ENCODE measurements at places on chromosomes 1 and 21. TPM values are rescaled to one million over a fixed set of nuclear protein-coding genes. Genes with fewer than 3 reads are reported as not detected.
A peak's percentile ranks its signal among the peaks of the same experiment; 100 is the strongest.

SMIM1 gene
- 148 TPM for total RNA-seq

IGSF3 gene
- 23.2 TPM for total RNA-seq

ADGRL4 gene
- total RNA-seq = 15.2 TPM

KLHL17 gene
- 24.5 TPM for total RNA-seq

FLVCR1 gene
- total RNA-seq = 13.4 TPM

ARHGEF16 gene
- total RNA-seq = 25.2 TPM

VWA5B1 gene
- 0.51 TPM for total RNA-seq

SEMA6C gene
- total RNA-seq = 4.1 TPM

DNA sequence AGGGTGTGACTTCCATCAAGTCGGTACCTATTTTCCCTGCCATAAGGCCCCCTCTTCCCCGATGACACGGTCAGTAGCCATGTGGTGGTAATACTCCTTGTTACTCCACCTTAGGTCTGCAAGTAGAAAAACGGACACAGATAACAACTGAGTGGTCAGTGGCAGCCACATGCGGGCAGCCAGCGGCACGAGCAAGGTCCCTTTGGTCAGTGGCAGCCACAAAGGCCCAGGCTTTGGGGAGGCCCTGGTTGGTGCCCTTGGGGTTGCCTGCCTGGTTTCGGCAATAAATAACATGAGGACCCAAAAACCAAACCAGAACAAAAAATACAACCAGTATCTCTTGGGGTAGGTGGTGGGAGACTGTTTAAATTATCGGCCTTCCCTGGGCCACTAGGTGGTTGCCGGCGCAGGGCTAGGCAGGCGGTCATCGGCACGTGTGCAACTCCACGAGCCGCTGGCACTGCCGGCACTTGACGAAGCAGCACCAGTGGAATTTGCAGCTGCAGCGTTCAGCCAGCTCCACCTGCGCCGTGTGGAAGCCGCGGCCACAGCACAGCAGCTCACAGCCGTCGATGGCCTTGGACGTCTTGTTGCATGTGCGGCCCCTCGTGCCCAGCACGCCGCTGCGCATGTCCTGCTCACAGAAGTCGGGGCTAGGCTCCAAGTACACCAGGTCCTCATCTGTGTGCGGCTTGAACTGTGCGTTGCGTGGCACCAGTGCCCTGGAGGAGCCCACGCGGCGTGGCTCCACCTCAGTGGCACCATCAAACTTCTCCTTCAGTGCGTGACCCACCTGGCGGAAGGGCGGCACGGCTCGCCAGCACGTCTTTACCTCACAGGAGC lies 23.1 kb downstream of the WNT4 start:
- no peak for DNase-seq
- H3K27me3 ChIP-seq = no peaks in the 10 kb centered on the region
- no peak overlapping the region for H3K4me3 ChIP-seq

GRCh38 chr1:55021942-55022546 lies 17.3 kb upstream of the PCSK9 start:
- H3K27me3 ChIP-seq = no peaks in the 10 kb centered on the region
- no peaks in the 10 kb centered on the region for H3K36me3 ChIP-seq
- H3K27ac ChIP-seq = no peak overlapping the region
- no peaks in the 10 kb centered on the region for H3K4me1 ChIP-seq
- no peak overlapping the region for H3K4me3 ChIP-seq

DNA sequence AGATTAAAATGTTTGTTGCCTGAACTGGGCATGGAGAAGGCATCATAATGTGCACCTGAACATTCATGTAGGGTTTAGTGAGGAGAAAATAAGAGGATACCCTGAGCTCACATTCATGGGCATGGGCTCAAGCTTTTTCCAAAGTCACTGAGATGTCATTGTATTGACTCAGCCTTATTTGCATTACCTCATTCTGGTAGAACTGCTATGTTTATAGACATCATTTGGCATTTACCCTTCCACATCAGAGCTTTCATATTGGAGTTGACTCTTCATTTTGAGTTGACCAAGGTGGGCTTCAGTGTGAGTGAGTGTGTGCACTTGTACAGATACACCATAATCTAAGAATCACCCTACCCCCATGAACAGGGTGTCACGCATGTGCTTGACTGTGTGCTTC lies 143.2 kb downstream of the PBX1 start:
- DNase-seq = no peak
- H3K4me1 ChIP-seq = no peaks in the 10 kb centered on the region
- no peaks in the 10 kb centered on the region for H3K27me3 ChIP-seq
- no peaks in the 10 kb centered on the region for H3K36me3 ChIP-seq
- no peak overlapping the region for H3K4me3 ChIP-seq

GRCh38 chr1:59928996-59929395 lies 2.4 kb upstream of the CYP2J2 start:
- no peak overlapping the region for H3K27ac ChIP-seq
- H3K36me3 ChIP-seq = no peaks in the 10 kb centered on the region
- no peaks in the 10 kb centered on the region for H3K27me3 ChIP-seq
- H3K4me1 ChIP-seq = no peaks in the 10 kb centered on the region
- no peak for DNase-seq
- no peak overlapping the region for H3K4me3 ChIP-seq

- H3K27ac ChIP-seq = no peak overlapping the region
- no peaks in the 10 kb centered on the region for H3K36me3 ChIP-seq
- H3K4me1 ChIP-seq = no peaks in the 10 kb centered on the region
- no peaks in the 10 kb centered on the region for H3K27me3 ChIP-seq
- H3K4me3 ChIP-seq = no peak overlapping the region
Measured at GRCh38 chr1:145884675-145885074, 991 bp downstream of the ANKRD35 start.

GRCh38 chr1:20682571-20683236 lies 21.5 kb upstream of the DDOST start:
- DNase-seq = no peak
- H3K4me3 ChIP-seq = no peak overlapping the region
- H3K4me1 ChIP-seq = no peaks in the 10 kb centered on the region
- H3K27me3 ChIP-seq = no peaks in the 10 kb centered on the region

- no peak for DNase-seq
- H3K4me3 ChIP-seq = no peak overlapping the region
Measured at GRCh38 chr1:79959635-79960034, 953.1 kb upstream of the ADGRL4 start.

DNA sequence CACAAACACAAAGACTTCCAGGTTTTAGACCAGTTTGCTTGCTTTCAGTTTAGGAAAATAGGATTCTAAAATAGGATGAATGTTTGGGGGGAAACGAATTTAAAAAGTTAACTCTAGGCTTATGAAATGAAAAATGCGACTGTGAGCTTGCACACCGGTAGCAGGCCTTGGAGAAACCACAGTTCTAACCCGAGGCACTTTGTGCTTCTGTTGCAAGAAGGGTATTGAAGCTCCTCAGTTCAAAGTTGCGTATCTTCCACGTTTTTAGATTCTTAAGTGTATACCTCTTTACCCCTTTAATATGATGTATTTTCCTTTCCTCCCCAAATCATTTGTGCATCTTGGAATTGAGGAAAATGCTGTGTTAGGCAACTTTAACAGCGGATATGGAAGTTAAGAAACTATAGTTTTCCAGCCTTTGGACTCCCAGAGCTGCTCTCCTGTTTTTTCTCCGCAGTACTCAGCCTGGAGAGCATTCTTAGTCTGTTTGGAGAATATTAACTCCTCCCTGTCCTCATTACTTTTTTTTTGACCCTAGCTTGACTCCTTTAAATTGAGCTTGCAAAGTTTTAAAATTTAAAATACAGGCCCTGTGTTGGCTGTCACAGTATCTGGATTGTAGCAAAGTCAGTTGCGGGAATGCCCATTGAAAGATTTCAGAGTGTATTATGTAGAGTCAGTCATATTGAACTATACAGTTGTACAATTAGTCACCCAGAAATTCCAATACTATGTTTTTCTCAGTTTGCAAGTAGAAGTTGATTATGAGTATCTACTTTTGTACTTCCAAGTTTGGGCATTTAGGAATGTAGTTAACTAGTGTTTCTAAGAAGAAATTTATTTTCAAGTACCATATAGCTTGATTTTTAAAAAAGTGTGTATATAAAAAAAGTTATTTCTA lies 2.6 kb downstream of the MRPS6 start:
- H3K4me3 ChIP-seq = no peak overlapping the region
- no peaks in the 10 kb centered on the region for H3K36me3 ChIP-seq
- no peak overlapping the region for H3K27ac ChIP-seq
- DNase-seq = no peak

DNA sequence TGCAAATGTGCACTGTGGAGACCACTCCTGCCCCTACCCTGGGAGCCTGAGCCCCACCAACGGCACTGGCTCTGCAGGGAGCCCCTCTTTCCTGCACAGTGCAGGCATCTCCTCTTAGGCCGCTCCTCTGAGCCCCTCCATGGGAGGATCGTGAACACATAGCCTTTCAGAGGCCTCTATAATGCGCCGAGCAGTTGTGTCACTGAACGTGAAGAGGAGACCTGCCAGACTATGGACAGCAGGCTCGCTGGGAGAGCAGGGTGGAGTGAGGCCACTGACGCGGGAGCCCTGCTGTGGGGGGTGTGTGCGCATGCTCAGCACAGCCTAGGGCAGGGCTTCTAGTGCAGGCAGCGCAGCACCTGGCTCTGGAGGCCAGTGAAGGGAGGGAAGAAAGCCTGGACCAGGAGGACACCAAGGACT lies 151.3 kb upstream of the COL6A1 start:
- no peak overlapping the region for H3K4me3 ChIP-seq
- DNase-seq = no peak
- no peaks in the 10 kb centered on the region for H3K4me1 ChIP-seq

DNA sequence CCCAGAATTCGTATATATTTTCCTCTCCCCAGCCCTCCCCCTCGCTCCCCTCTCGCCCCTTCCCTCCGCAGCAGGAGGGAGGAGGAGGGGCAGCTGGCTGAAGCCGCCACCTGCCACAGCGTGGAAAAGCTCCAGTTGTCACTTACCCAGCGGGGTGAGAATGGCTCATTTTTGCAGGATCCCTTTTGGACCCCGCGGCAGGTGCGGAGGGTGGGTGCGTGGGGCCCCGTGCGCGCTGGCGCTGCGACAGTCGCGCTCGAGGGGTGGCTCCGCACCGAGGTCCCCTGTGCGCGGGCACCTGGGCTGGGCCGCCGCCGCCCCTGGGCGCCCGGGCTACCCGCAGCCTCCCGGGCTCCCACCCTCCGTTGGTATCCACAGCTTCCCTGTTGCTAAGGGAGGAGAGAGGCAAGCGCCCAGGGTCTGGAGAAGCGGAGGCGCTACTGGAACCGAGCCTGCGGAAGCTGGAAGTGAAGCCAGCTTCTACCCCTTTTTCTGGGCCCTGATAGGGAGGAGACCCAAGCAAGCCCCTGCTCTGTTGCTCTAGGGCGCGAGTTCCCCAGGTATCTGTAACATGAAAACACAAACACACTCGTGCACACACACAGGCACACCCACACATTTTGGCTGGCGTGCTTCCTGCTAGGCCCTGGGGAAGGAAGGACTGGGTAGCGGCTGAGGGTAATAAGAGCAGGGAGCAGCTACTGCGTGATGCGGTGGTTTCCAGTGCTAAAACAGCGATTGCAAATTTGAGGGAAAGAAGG lies at the start of gene ERICH3:
TSS of gene ERICH3 (minus strand) at position 442 of the 761 bp plus-strand sequence. CDS start at position 169, 273 bp downstream.
- no peaks in the 10 kb centered on the region for H3K27me3 ChIP-seq
- no peak for DNase-seq
- H3K4me3 ChIP-seq = no peak within 1 kb of the TSS

DNA sequence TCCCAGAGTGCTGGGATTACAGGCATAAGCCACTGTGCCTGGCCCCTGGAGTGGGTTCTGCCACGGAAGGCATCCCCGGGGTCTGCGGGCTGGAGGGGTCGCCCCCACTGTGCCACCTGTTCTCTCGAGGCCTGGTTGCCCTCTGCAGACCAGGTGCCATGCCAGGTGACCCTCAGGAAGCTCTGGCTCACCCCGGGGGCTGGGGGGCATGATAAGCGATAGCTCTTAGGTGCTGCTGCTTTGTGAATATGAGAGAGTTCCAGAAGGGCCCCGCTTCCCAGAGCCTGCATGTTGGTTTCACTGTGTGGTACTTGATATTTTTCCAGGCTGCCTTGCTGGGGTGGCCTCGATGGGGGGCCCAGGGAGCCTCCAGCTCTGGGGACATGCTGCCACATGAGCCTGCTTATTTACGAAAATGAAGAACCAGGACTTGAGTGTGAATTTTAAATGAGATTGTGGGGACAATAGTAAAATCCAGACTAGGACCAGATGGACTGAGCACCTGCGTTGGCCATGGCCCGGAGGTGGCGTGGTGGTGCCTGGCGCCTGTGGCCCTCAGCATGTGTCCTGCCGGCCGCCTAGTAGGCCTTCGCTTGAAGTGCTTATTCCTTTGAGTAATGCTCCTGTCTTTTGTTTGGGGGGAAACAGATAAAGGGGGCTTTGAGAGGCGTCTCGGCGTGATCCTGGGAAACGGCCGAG lies 7.3 kb downstream of the SKI start:
- no peak overlapping the region for H3K4me3 ChIP-seq
- H3K36me3 ChIP-seq = no peaks in the 10 kb centered on the region
- no peak for DNase-seq
- H3K4me1 ChIP-seq = peaks cover 62% of the 10 kb centered on the region

DNA sequence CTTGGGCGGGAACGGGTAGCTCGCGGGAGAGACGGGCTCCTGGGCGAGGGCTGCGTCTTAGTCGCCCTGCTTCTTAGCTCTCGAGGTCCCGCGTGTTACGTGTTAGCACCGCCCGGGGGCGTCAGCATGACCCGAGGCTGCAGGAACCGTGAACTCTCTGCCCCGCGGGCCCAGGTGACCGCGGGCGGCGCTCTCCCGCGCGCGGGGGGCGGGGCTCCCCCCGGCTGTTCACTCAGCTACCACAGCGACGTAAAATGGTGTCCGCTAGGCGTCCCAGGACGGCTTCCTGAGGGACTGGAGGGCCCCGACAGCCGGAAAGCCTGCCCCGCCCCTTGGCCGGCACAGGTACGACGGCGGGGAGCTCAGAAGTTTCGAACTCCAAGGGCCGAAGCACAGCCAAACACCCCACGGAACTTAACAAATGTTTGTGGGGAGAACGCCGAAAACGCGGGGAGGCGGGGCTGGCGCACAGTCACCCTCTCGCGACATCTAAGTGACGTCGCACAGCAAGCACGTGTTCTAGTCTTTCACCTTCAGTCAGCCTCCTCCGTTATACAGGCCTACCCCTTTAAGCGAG lies 780 bp upstream of the RBM15 start:
- no peaks in the 10 kb centered on the region for H3K27me3 ChIP-seq
- H3K36me3 ChIP-seq = no peaks in the 10 kb centered on the region
- H3K4me1 ChIP-seq = peaks cover 14% of the 10 kb centered on the region
- peak overlapping the region; percentile 97 for H3K27ac ChIP-seq
- peak overlapping the region; percentile 60 for H3K4me3 ChIP-seq

DNA sequence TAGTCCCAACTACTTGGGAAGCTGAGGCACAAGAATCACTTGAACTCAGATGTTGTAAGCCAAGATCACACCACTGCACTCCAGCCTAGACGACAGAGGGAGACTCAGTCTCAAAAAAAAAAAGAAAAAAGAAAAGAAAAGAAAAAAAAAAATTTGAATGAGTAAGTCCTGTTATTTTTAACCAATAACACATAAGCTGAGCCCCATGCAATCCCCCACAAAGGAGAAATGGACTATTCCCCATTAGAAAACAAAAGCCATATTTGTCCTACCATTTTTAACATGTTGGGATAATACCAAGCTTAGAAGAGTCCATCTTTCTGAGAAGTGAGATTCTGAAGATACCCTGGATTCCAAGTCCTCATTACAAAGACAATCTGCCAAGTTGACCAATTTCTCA lies 32.4 kb downstream of the LTN1 start:
- no peaks in the 10 kb centered on the region for H3K36me3 ChIP-seq
- no peak for DNase-seq
- peaks cover 6% of the 10 kb centered on the region for H3K4me1 ChIP-seq
- H3K4me3 ChIP-seq = no peak overlapping the region
- H3K27me3 ChIP-seq = no peaks in the 10 kb centered on the region
